ENCODE measurements at places on chromosomes 6 and 20. TPM values are rescaled to one million over a fixed set of nuclear protein-coding genes. Genes with fewer than 3 reads are reported as not detected.

BRD2 gene
- total RNA-seq = 229 TPM

- H3K27me3 ChIP-seq = peaks cover 72% of the 10 kb centered on the region
- H3K4me1 ChIP-seq = peaks cover 12% of the 10 kb centered on the region
- DNase-seq = no peak
- peaks cover 4% of the 10 kb centered on the region for H3K36me3 ChIP-seq
- H3K4me3 ChIP-seq = peak overlapping the region; percentile 52
Measured at GRCh38 chr20:46893877-46894578, 615 bp upstream of the EYA2 start.

DNA sequence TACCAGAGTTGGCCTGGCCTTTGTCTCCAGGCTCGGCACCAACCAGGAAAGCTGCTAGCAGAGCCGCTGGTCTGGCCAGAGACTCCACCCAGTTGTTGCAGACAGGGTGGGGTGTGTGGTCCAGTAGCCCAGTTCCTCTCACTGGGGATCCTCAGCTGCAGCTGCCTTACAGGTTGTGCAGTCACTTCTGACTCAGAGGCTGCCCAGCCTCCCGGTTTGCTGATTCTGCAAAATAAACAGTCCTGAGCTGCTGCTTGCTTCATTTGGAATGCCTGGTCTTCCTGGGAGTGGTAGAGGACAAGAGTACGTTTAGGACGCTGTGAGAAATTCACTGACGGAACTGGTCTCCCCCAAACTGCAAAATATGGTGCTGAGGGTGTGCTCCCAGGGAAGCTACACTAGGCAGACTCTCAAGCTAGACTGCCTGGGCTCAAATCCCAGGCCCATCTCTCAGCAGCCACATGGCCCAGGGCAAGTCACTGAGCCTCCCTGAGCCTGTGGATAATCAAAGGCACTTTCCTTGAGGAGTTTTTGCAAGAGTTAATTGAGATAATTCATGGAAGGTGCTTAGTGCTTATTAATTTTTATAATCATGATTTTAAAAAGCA lies 246.1 kb downstream of the TFAP2C start:
- H3K4me3 ChIP-seq = no peak overlapping the region
- no peaks in the 10 kb centered on the region for H3K36me3 ChIP-seq
- H3K4me1 ChIP-seq = peaks cover 2% of the 10 kb centered on the region
- no peak overlapping the region for H3K27ac ChIP-seq
- H3K27me3 ChIP-seq = peaks cover 30% of the 10 kb centered on the region

TP53TG5 gene
- total RNA-seq = not detected

Measured in progenitor cell of endocrine pancreas (in vitro differentiated cells).